Body of pancreas (tissue), 4 donors: ENCODE measurements at places on chromosomes 5 and 9. TPM values are rescaled to one million over a fixed set of nuclear protein-coding genes. Genes with fewer than 3 reads are reported as not detected.

GRCh38 chr9:128921881-128922763 is 1.3 kb downstream of the PHYHD1 start:
- H3K27ac ChIP-seq, result peak overlapping the region; percentile 93
- peaks cover 51% of the 10 kb centered on the region for H3K4me1 ChIP-seq
- H3K27me3 ChIP-seq, result no peaks in the 10 kb centered on the region

DNA sequence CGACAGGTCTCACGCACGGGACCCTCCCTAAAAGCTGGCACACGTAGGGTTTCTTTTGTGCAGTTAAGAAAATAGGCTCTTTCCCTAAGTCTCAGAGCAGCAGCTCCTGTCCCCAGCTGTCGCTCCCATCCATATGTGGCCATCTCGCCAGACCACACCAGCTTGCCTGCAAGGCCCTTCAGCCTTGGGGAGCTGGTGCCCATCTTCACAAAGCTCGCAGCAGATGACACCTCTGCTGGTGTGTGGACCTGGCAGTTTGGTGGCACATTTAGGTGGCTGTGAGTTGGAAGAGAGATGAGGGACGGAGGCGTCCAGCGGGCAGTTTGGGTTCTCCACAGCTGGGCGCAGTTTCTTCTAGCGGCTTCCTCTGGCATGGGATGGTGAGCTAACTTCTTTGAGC is 239.0 kb downstream of the FANCC start:
- H3K4me1 ChIP-seq, result peaks cover 58% of the 10 kb centered on the region
- no peaks in the 10 kb centered on the region for H3K36me3 ChIP-seq
- peak overlapping the region; percentile 53 for H3K27ac ChIP-seq
- H3K27me3 ChIP-seq, result no peaks in the 10 kb centered on the region
- no peak overlapping the region for H3K4me3 ChIP-seq
- no peak for DNase-seq

DNA sequence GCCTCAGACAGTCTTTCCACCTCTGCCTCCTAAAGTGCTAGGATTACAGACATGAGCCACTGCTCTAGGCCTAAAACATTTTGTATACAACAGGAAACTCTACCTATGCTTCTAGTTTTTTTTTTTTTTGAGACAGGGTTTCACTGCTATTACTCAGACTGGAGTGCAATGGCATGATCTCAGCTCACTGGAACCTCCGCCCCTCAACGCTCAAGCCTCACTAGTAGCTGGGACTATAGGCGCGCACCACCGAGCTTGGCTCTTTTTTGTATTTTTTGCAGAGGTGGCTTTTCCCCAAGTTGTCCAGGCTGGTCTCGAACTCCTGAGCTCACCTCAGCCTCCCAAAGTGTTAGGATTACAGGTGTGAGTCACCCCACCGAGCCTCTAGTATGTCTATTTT is 5.4 kb downstream of the HSPA9 start:
- H3K4me1 ChIP-seq, result peaks cover 17% of the 10 kb centered on the region
- H3K36me3 ChIP-seq, result peaks cover 6% of the 10 kb centered on the region
- no peak overlapping the region for H3K27ac ChIP-seq
- no peaks in the 10 kb centered on the region for H3K27me3 ChIP-seq
- H3K4me3 ChIP-seq, result no peak overlapping the region

- H3K36me3 ChIP-seq, result no peaks in the 10 kb centered on the region
- H3K27me3 ChIP-seq, result no peaks in the 10 kb centered on the region
These were observed 224.2 kb downstream of the DMRT2 start for GRCh38 chr9:1274334-1274733.

DNA sequence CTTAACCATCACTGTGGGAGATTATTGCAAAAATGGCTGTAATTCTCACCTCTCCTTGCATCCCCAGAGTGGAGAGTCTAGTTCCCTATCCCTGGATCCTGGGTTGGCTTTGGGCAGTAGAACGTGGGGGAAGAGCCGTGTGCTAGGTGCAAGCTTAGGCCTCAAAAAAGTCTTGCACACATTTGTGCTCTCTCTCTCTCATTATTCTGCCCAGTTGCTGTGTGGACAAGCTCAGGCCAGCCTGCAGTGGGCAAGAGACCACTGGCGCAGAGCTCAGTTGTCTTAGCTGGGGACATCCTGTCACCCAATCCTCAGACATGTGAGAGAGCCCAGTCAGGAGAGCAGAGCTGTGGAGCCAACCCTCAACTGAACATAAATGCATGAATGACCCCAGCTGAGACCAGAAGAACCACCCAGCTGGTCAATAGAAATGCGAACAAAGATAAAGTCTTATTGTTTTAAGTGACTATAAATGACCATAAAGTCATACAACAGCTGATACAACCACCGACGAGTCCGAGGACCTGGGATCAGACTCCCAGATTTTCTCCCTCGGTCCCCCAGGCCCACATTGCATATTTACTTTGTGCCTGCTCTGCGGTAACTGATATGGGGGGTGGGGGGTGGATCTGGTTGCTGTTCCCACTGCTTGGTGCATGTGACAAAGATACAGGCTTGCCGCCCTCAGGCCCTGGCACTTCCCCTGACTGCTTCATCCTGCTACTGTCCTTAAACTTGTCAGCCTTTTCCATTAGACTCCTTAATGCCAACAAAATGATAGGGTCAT is 166.4 kb upstream of the MVB12B start:
- no peaks in the 10 kb centered on the region for H3K36me3 ChIP-seq
- no peaks in the 10 kb centered on the region for H3K4me1 ChIP-seq

The NINJ1 gene
- 32.9 TPM for total RNA-seq
